ENCODE measurements at places on chromosomes 2 and 18.

GRCh38 chr18:60413944-60414547, 41.5 kb upstream of the MC4R start:
- no peak for DNase-seq

DNA sequence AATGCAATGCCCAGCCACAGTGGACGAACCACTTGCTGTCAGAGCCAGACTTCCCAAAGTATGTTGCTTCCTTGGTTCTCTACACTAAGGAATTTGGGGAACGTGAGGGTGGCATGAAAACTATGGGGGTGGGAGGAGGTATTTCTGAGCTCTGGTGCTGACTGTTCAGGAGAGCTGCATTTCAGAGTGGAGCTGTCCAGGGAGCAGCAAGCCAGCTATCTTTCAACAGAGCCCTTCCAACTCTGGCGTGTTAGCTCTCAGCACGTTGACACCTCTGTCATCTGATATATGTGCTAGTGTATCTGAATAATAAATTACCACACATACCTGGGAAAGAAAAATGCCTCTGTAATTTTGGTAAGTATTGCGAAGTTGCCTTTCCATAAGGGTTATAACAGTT, 66.1 kb downstream of the SAP130 start:
- DNase-seq, result no peak

DNA sequence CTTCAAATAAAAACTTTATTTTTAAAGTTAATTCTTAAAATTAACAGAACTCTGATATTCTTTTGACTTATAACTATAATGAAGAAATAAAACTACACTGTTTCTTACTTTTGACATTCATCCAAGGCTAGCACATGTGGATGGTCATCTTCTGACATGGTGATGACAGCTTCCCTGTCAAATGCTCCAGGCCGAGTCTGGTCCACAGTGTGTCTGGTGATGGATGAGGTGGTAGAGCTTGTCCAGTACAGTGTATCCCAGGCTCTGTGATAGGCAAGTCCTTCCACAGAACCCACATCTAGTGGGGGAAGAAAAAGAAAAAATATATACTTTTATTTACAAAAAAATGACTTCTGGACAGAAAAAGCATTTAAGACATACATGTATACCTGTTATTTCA, 1529.5 kb downstream of the LRP1B start:
- no peak for DNase-seq

DNA sequence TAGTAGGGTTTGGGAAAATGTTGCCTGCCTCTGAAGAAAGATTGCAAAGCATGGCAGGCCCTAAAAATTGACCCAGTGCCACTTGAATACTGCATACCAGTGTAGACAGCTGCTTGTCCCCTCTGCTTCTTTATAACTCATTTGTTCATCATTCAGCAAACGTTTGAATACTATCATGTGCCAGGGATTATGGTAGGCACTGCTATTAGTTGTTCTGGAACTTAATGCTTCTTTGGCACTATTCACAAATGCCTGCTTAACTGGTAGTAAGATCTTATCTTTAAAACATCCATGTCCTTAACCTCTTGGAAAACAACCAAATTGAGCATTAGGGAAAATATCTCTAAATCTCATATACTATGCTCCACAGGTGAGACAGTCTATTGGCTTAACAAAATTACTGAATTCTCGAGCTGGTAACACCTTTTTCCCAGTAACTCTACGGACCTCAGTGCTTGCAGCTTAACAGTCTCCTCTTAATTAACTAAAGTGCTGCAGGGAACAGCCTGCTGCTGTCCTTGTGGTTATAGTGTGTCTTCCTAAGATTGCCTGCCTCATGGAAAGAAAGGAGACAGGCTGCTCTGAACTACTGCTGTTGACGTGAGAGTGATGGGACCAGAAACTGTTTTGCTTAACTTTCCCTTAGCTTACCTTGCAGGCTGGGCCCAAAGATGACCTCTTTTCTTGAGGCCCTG, 93.2 kb downstream of the MIB1 start:
- no peak for DNase-seq

DNA sequence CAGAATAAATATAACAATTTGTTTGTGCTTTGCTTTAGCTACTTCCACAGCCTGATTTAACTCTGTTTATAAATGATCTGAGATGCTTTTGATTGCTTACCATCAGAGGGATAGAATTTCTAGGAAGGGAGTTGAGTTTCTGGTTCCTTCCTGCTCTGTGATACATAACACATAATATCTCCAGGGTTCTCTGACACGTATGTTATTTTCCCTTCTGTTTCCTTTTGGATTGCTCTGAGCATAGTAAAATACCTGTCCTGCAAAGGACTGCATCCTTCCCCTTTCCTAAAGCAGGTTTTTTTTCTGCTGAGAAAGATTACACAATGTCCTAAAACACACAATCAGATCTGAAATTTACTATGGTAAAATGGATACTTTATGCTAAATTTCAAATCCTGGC, 76.1 kb downstream of the CABYR start:
- DNase-seq, result no peak

GRCh38 chr2:26126074-26126473, 46.8 kb upstream of the GAREM2 start:
- no peak for DNase-seq

DNA sequence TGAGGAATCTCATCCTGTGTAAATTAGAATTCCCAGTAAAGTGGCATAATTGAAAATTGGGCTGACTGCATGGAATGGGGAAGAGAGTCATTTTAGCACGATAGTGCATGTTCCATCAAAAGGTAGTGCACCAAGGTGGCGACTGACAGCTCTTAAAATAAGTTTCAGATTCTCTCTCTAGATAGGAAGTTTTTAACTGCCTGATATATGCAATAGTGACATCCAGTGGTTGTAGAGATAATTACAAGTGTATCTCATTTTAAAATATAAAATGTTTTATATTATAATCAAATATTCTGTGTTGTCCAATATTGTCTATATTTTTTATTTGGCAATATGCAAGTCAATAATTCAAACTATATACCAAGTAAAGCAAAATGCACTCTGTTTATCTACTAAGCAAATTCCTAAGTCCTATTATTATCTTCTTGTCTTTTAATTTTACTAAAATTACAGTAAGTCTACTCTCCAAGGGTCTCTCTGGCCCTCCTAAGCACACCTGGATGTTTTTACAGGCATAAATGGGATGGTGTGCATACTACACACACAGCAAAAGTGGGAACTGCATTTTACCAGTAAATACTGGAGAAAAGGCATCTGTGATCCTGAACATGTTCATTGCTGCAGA, 397.7 kb upstream of the HNRNPA3 start:
- DNase-seq, result no peak

- DNase-seq, result no peak
Measured at GRCh38 chr2:169980643-169981042, 153.4 kb downstream of the UBR3 start.

DNA sequence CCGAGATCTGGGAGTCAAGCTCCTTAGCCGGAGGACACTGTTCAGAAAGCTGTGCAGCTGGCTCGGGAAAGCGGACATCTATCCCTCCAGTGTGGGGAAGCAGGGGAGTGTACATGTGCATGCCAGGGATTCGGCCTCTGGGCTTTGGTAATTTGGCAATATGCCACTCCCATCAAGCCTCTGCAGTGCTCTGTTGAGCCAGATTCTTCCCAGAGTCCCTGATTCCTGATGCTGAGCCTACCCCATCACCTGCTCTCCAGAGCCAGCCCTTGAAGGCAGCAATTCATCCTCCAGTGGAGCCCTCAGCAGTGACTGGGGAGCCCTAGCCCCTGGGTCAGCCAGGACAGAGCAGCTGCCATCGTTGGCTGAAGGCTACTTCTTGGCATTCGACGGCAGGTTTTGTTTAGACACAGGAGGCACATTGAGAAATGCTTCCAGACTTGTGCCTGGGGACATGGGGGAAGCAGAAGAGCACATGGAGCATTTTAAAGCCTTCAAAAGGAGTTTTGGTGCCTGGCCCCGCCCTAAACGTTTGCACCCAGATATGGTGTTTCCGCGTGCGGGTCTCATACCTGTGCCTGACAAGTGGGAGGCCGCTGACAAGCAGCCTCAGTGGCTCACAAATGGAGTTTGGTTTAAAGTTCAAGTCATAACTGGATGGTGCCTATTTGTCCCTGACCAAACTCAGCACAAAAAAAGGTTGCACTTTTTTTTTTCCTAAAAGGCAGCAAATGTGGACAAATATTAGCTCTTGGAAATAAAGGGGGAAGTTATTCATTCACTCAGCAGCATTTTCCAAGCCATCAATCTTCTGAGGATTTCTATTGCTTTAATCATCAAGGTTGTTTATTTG, 272.8 kb downstream of the CYRIA start:
- DNase-seq, result no peak

- DNase-seq, result no peak
Measured at GRCh38 chr2:119697290-119698020, 18.5 kb downstream of the TMEM177 start.

DNA sequence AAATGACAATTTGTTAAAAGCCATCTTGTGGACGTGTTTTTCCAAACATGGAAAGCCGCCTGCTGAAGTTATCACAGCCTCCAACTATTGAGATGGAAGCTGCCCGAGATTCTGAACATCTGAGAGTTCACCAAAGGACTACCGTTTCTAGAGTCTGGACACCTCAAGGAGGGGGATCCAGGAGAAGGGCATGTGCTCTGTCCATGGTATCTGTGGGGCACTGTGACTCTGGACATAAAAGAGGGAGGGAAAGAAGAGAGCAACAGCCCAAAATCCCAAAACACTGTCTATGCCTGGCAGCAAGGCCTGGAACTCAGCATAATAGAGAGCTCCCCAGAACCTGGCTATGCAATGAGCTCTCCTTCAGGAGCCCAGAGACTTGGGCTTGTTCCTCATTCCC, 319.9 kb downstream of the EN1 start:
- no peak for DNase-seq

DNA sequence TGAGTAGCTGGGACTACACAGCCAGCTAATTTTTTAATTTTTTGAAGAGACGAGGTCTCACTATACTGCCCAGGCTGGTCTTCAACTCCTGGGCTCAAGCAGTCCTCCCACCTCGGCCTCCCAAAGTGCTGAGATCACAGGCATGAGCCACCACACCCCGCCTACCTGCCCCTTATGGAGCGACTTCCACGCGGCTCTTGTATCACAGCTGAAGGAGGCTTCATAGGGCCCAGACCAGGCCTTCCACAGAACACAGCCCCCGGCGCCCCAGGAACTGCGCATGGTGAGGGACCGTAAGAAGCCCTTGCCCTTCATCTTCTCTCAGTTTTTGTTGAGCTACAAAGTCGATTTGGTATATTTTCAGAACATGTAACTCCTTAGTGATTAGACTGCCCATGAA, 220.3 kb downstream of the KLHL29 start:
- no peak for DNase-seq

- DNase-seq, result no peak
Measured at GRCh38 chr2:9407363-9407811, 15.9 kb downstream of the ITGB1BP1 start.
